ENCODE measurements at places on chromosomes 6 and 20. TPM values are rescaled to one million over a fixed set of nuclear protein-coding genes. Genes with fewer than 3 reads are reported as not detected.

The GSTA4 gene
- total RNA-seq = 28.7 TPM

The MATN4 gene
- total RNA-seq = 1.5 TPM

The MMP24 gene
- total RNA-seq = 0.05 TPM

The RUNX2 gene
- total RNA-seq = 18.3 TPM

The FAM209B gene
- 1.5 TPM for total RNA-seq

The DEFB114 gene
- not detected for total RNA-seq

The AVP gene
- not detected for total RNA-seq

The SPATS1 gene
- total RNA-seq = not detected

The C6orf58 gene
- total RNA-seq = not detected

- H3K4me3 ChIP-seq = no peak overlapping the region
- no peak for DNase-seq
- peaks cover 13% of the 10 kb centered on the region for H3K27me3 ChIP-seq
- H3K4me1 ChIP-seq = no peaks in the 10 kb centered on the region
Observed at GRCh38 chr6:3885262-3886036, 36.3 kb downstream of the FAM50B start.

DNA sequence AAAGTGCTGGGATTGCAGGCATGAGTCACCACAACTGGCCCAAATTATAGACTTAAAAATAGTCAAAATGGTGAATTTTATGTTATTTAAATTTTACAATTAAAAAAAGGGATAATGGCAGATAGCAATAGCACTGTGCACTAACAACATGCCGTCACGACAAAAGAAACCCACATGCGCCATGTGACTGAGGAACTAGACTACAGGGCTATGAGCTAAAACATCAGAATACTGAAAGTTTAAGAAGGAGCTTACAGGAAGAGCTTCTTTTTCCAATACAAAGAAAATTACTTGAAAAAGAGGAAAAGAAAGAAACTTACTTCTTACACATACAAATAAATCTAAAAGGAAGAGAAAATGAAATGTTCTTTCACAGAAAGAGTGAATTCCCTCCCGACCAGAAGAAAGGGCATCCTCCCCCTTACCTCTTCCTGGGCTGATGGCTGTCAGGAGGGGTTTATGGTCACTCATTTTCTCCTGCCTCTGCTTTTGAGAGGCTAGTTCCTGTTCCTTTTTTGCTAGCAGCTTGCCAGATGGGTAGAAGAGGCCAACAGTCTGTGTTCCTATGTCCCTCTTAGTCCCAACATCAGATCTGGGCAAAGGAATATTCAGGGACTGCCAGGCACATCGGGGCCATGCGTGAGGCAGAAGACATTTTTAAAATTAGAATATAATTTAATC is 54.5 kb downstream of the DZANK1 start:
- H3K27ac ChIP-seq = no peak overlapping the region
- DNase-seq = no peak
- H3K4me1 ChIP-seq = peaks cover 5% of the 10 kb centered on the region
- H3K36me3 ChIP-seq = no peaks in the 10 kb centered on the region
- H3K27me3 ChIP-seq = no peaks in the 10 kb centered on the region

GRCh38 chr6:129754750-129755149 is 44.8 kb upstream of the ARHGAP18 start:
- no peak overlapping the region for H3K4me3 ChIP-seq
- H3K36me3 ChIP-seq = no peaks in the 10 kb centered on the region
- no peak for DNase-seq
- peaks cover 5% of the 10 kb centered on the region for H3K27me3 ChIP-seq
- H3K4me1 ChIP-seq = peaks cover 20% of the 10 kb centered on the region

- H3K36me3 ChIP-seq = no peaks in the 10 kb centered on the region
- H3K4me3 ChIP-seq = no peak overlapping the region
- peaks cover 4% of the 10 kb centered on the region for H3K27me3 ChIP-seq
- DNase-seq = no peak
Observed at GRCh38 chr6:148379481-148379880, 36.8 kb downstream of the SASH1 start.

DNA sequence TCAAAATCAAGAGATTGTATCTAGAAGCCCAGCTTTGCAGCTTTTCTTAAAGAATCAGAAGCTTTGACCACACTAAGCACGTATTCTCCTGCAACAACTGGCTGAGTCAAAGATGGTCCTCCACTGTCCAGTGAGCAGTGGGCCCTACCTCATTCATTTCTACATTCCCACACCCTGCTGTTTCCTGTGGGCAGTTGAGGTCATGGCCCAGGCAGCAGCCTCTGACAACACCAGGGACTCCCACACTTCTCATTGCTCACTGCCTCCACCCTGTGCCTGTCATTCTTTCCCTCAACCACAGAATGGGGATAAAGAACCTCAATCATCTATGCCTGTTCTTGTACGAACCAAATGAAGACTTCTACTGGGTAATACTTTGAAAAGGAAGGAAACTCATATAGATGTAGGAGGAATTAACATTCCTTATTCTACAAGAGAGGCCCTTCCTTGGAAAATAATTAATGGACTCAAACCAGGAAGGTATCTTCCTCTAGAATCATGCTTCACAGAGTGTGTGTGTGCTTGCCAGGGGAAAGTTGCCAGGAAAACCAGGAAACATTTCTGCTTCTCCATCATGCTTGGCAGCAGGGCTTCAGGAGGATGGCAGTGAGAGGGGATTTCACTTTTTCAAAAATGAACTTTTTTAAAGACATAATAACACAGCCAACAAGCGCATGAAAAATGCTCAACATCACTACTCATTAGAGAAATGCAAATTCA is 191.7 kb upstream of the RIN2 start:
- no peak for DNase-seq
- H3K4me1 ChIP-seq = no peaks in the 10 kb centered on the region
- no peak overlapping the region for H3K27ac ChIP-seq
- no peaks in the 10 kb centered on the region for H3K36me3 ChIP-seq

- H3K36me3 ChIP-seq = peaks cover 33% of the 10 kb centered on the region
- peaks cover 34% of the 10 kb centered on the region for H3K4me1 ChIP-seq
- DNase-seq = no peak
- H3K4me3 ChIP-seq = no peak overlapping the region
- H3K27me3 ChIP-seq = peaks cover 36% of the 10 kb centered on the region
- no peak overlapping the region for H3K27ac ChIP-seq
Observed at GRCh38 chr20:46058599-46059281, 29.7 kb downstream of the SLC12A5 start.

DNA sequence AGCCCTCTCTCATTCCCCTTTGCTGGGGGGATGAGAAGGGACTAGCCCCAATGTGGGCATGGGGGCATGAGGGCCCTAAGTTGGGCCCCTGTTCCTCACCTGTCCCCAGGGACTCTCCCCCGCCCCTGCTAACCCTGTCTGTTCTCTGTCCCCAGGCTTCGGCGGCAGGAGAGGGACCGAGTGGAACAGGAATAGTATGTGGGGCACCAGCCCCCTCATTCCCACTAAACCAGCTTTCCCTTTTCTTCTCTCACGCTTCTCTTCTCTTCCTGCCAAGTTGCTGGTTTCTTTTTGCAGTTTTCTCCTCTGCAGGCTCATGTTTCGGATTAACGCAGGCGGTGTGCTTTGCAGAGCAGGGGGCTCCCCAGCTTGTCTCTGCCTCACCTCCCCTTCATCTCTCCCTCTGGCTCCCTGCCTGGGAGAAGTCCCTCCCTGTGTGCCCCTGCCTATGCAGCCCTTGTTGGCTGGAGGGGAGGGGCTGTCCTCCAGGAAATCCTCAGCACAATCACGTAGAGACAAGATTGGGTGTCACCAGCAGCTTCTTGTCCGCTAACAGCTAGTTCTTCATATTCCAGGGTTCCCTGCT is 7.9 kb downstream of the TMEM63B start:
- H3K27ac ChIP-seq = no peak overlapping the region
- no peak overlapping the region for H3K4me3 ChIP-seq
- no peaks in the 10 kb centered on the region for H3K27me3 ChIP-seq
- H3K36me3 ChIP-seq = peaks cover 13% of the 10 kb centered on the region
- no peak for DNase-seq
- H3K4me1 ChIP-seq = peaks cover 11% of the 10 kb centered on the region

GRCh38 chr6:119533603-119534279 is 184.2 kb upstream of the MAN1A1 start:
- peaks cover 22% of the 10 kb centered on the region for H3K27me3 ChIP-seq
- H3K4me3 ChIP-seq = no peak overlapping the region
- DNase-seq = no peak
- H3K36me3 ChIP-seq = no peaks in the 10 kb centered on the region
- no peak overlapping the region for H3K27ac ChIP-seq
- H3K4me1 ChIP-seq = peaks cover 8% of the 10 kb centered on the region

DNA sequence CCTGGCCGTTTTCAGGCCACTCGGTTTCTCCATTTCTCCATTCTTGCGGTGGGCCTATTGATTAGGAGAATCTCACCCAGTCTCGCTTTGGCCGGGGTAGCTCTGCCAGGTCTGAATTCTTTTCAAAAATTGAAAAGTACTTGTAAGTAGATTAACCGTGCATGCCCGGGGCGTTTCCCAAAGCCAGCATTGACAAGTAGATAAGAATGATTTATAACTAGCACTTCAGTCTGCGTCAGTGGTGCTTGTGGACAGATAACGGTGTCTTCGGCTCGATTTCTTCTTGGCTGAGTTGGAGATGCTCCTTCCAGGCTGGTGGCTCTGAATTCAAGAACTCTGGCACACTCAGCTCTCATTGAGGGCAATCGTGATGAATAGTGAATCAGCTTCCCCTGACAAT is 29.0 kb downstream of the SLC24A3 start:
- no peak overlapping the region for H3K27ac ChIP-seq
- DNase-seq = no peak
- no peaks in the 10 kb centered on the region for H3K36me3 ChIP-seq

- no peaks in the 10 kb centered on the region for H3K36me3 ChIP-seq
- no peak for DNase-seq
- H3K4me3 ChIP-seq = no peak overlapping the region
- no peak overlapping the region for H3K27ac ChIP-seq
- peaks cover 1% of the 10 kb centered on the region for H3K4me1 ChIP-seq
- peaks cover 4% of the 10 kb centered on the region for H3K27me3 ChIP-seq
Observed at GRCh38 chr6:154408891-154409500, 52.4 kb upstream of the IPCEF1 start.

DNA sequence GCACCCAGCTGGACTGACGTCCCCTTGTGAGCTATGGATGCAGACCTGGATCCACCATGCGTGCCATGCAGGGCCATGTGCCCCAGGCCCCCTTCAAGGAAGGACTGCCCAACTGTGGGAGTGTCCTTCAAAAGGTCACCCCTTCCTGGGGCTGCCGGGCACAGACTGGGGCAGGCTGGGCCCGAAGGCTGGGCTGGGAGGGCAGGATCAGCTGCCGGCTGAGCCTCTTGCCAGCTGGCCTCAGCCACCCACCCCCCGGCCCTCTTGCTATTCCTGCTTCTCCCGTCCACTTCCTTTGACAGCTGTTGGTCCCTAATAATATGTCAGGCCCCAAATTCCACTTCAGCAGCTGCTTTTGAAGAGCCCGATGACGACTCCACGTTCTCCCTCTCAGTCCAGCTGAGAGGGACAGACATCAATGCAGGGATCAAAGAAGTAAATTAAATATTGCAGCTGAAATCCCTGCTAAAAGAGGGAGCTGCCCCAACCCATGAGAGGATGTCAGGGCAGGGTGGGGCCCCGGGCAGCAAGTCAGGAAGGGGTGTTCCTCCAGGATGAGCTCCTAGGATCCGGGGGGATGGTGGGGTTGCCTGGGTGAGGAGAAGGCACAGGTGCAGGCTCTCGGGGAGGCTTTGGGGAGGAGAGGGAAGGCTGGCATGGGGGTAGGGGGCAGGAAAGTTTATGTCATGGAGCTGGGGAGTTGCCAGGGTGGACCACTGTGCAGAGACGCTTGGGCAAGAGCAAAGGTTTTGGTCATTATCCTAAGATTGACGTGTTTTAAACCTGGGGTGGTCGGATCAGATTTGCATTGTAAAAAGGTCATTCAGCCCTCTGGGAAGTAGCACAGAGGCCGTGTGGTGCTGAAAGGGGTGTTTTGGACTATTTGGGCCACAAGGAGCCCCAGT is 185.0 kb downstream of the ANKRD60 start:
- no peaks in the 10 kb centered on the region for H3K4me1 ChIP-seq
- no peaks in the 10 kb centered on the region for H3K36me3 ChIP-seq
- H3K4me3 ChIP-seq = no peak overlapping the region
- no peaks in the 10 kb centered on the region for H3K27me3 ChIP-seq
- no peak for DNase-seq
- no peak overlapping the region for H3K27ac ChIP-seq

- no peak overlapping the region for H3K27ac ChIP-seq
- H3K27me3 ChIP-seq = peaks cover 42% of the 10 kb centered on the region
- H3K4me1 ChIP-seq = no peaks in the 10 kb centered on the region
- H3K4me3 ChIP-seq = no peak overlapping the region
- DNase-seq = no peak
- H3K36me3 ChIP-seq = no peaks in the 10 kb centered on the region
Observed at GRCh38 chr6:138540468-138540867, 41.2 kb upstream of the NHSL1 start.

Measured in activated CD4-positive, alpha-beta T cell treated with anti-CD3 and anti-CD28 coated beads, Interleukin-2, amount 10 ng/mL, durations not matched to agents 24 days and 14 days (primary cell).